ENCODE measurements at places on chromosomes 7 and 10. TPM values are rescaled to one million over a fixed set of nuclear protein-coding genes. Genes with fewer than 3 reads are reported as not detected.

Gene CNTNAP2
- total RNA-seq, result 137 TPM

Gene AQP1
- 2.3 TPM for total RNA-seq

Gene SH2B2
- 9.9 TPM for total RNA-seq

Gene GRM3
- total RNA-seq, result 74.5 TPM

Gene MACC1
- total RNA-seq, result 0.18 TPM
